ENCODE measurements at places on chromosomes 2 and 18.
A peak's percentile ranks its signal among the peaks of the same experiment; 100 is the strongest.

GRCh38 chr18:47726550-47726949, 203.9 kb downstream of the SMAD2 start:
- no peak for DNase-seq

- DNase-seq: no peak
Observed at GRCh38 chr18:3074087-3074486, 61.1 kb upstream of the LPIN2 start.

GRCh38 chr2:232903989-232904388, 33.9 kb downstream of the SNORC start:
- DNase-seq: no peak

DNA sequence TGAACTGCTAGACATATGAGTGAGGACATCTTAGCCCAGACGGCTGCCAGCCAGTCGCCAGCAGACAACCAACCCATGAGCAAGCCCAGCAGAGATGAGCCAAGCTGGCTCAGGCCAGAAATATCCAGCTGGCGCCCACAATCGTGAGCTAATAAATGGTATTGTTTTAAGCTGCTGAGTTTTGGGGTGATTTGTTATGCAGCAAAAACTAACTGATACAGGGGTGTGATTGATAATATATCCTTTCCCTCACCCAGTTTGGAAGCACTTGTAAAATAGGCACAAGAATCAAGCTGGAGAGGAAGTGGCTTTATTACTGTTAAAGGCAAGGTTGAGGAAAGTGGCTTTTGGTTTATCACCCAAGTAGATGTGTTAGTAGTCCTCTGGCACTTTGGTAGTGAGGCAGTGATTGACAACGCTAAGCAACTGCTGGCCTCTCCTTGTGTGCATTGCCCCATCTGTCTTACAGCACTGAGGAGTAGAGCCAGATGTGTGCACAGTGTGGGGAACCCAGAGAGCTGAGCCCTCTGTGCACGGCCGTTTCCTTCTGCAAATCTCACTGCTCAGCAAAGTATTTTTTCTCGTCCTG, 110.1 kb downstream of the MYO1B start:
- no peak for DNase-seq

DNA sequence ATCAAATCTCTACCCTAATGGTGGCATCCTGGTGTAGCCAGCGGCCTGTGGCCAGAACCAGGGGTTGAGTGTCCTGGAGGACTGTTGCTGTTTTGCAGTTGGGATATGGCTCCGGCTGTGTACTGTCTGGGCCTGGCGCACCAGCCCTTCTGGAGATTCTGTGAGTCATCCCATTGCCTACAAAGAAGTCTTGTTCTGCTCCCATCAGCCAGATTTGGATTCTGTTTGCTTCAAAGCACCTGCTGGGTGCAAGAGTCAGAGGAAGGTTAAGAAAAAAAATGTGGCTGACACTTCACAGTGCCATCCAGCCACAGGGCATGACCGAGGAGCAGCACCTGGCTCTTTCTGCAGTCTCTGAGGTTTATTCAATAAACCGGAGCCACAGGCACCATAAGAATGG, 41.0 kb upstream of the ASAP2 start:
- DNase-seq: no peak

GRCh38 chr2:207437524-207438143, 92.1 kb upstream of the CREB1 start:
- DNase-seq: no peak

GRCh38 chr2:149360106-149360505, 29.7 kb downstream of the LYPD6 start:
- DNase-seq: no peak

DNA sequence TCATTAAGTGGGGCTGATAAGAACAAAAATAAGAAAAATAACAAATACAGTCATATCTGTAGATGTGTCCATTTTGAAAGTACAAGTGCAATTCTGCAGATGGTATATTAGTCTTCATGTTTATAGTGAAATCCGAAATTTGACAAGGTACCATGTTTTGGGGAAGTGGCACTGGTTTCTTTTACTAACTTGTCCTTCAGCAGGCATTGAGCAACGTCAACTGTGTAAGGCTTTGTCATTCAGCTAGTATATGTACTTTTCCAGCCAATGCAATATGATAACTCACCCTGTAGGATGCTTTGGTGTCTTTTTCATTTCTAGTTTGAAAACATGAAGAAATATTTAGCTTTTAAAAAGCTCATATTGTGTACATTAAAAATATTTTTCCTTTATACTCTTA, 139.9 kb downstream of the MCFD2 start:
- no peak for DNase-seq

- no peak for DNase-seq
Observed at GRCh38 chr2:26187537-26188104, 14.7 kb downstream of the GAREM2 start.

DNA sequence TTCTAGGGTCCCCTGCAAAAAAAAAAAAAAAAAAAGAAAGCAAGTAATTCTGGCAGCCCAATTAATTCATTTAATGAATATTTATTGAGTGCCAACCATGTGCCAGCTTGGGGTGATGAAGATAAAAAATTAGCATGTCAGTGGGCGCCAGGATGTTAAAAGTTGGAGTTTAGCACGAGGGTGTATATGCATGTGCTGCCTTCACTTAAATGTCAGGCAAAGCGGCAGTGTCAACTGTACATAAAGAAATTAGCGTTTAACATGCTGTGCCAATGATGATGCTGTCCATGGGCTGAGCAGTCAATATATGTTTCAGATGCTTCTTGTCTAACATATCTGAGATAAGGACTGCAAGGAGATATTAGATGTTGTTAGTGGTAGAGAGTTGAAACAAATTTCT, 49.5 kb downstream of the ASAP2 start:
- no peak for DNase-seq

DNA sequence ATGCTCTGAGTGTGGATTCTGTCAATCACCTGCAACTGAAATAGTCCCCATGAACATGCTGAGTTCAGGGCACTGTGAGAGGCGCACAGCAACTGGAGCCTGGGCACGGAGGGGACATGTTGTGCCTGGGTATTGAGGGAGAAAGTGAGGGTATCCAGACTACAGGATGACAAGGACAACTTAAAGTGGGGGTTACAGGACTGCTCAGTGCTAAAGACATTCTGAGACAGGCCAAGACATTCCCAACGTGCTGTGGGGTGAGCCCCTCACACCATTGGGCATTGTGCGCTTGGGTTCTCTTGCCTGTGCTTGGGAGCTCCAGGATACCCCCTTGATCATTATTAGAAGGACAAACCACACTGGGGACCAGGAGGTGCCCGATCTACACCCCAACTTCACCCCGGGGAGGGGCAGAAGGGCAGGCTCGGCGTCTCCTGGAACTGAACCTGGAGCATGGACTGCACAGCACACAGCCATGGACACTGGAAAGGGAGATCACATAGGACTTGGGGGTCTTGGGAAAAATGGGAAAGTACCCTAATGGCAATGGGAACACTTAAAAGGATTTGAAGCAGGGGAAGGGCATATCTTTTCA, 72.5 kb upstream of the HDAC4 start:
- no peak for DNase-seq

GRCh38 chr2:199738727-199739412, 112.1 kb downstream of the FTCDNL1 start:
- DNase-seq: peak; percentile 36

GRCh38 chr2:167787021-167787420, 460.4 kb downstream of the STK39 start:
- DNase-seq: no peak

- DNase-seq: no peak
Observed at GRCh38 chr18:11392980-11393885, 216.2 kb upstream of the SLC35G4 start.
